ENCODE measurements at places on chromosomes 2 and 18.

DNA sequence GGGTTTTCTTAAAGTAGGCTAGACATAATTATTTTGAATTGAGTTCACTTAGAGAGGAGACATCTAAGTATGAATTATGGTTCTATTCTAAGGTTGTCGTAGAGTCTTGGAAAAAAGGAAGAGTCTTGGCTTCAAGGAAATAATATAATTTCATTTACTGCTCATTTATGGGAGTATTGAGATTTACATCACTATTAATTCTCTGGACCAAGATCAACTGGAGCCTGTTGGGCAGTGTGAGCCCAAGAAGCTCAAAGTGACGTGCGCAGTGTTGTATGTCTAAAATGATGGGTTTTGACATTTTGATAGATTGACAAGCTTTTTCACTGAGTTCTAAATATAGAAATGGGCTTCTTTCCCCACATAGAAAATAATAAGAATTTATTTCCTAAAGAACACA lies 154.7 kb downstream of the QPCT start:
- DNase-seq, result no peak

GRCh38 chr2:121237336-121237979 lies 47.5 kb downstream of the TFCP2L1 start:
- no peak for DNase-seq

DNA sequence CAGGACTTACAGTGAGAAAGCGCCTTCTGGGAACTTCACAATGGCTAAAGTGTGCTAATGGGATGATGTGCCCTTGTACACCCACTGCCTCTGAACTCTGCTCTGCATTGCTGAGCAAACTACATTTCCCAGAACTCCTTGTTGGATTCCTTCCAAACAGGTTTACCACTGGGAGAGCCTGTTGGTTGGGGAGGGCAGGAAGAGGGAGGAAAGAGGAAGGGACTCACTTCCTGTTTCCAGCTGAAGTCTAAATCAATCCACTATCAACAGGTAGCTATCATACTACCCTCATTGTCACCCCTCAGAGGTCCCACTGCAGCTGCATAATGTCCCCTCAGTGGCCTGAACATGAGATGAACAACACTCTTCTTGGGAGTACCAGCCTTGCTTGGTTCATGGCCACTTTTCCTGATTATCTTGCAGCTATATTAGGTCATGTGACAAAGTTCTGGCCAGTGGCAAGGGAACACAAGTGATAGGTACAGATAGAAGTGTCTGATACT lies 109.7 kb downstream of the MSH2 start:
- DNase-seq, result peak; percentile 27

- DNase-seq, result no peak
Measured at GRCh38 chr2:240794178-240794721, 25.8 kb downstream of the KIF1A start.

DNA sequence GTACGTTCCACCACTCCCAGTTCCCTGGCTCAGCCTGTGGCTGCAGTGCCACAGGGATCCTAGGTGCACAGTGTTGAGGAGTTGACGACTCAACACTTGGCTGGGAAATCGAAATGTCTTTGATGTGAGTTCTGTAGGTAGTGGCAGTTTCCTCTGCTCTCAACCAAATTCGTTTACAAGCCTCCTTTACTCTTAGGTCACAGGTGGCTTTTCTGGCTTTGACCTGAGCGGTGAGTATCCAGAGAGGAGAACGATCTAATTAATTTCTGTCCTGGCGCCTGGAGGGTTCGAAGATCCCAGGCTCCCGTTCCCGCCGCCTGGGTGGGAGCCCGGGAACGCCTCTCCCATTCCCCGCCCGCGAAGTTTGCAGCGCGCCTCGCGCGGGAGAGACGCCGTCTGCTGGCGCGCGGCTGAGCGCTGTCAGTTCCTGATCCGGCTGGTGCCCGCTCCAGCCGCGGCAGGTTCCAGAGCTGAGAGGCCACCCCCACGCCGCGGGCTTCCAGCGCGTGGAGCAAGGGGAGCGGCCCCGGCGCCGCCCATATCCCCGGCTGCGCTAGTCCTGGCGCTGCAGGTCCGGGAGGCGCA lies at the start of gene LAMA3:
TSS of gene LAMA3 (plus strand) at position 423 of the 585 bp plus-strand sequence. CDS start 231 bp downstream, outside the sequence.
- peak; percentile 16 for DNase-seq

DNA sequence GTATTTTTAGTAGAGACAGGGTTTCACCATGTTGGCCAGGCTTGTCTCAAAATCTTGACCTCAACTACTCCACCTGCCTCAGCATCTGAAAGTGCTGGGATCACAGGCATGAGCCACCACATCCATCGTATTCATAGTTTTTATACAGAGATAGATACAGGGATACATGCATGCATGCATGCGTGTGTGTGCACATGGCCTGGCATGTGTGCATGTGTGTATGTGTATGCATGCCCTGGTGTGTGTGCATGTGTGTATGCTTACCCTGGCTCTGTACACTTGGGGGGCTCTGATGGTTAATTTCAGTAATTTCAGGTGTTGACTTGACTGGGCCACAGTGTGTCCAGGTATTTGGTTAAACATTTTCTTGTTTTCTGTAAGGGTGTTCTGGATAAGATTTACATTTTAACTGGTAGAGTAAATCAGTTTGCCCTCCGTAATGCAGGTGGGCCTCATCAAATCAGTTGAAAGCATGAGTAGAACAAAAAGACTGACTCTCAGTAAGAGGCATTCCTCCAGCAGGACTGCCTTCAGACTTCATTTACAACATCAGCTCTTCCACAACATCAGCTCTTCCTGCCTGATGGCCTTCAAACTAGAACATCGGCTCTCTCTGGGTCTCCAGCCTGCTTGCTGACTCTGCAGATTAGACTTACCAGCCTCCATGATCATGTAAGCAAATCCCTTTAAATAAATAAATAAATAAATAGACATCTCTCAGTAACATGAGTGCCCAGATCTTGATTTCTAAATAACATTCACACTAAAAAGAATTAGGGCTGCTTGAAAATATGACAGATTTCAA lies 30.8 kb downstream of the SESTD1 start:
- no peak for DNase-seq
